Activated CD4-positive, alpha-beta T cell treated with anti-CD3 and anti-CD28 coated beads, Interleukin-2, amount 50 U/mL, for 16 hours (primary cell): ENCODE measurements at places on chromosomes 4 and X.

GRCh38 chr4:168710353-168710946 is 213.6 kb downstream of the PALLD start:
- DNase-seq = peak; percentile 14

GRCh38 chrX:113422323-113422722 is 581.7 kb upstream of the AMOT start:
- no peak for DNase-seq

GRCh38 chrX:148459343-148459742 is 41.1 kb upstream of the AFF2 start:
- DNase-seq = no peak

DNA sequence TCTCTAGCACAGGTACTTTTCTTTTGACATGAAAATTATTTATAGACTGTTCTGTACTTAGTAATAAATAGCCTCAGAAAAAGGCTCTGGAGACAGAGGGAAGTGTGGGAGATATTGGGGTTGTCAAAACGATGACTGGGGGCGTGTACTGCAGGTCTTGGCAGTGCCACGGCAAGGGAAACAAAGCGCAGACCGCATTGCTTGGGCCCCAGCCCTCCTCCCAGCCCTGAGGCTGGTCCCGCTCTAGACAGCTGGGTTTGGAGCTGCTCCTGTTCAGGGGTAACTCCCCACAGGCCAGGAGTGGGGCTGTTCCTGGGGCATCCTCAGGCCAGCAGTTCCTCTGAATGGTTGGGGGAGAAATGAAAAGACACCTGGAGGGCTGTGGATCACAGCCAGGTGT is 131.7 kb downstream of the RASL11B start:
- DNase-seq = no peak

- no peak for DNase-seq
Observed at GRCh38 chr4:39664828-39665731, 26.4 kb upstream of the SMIM14 start.

- DNase-seq = peak; percentile 57
Observed at GRCh38 chrX:39873117-39873516, 224.6 kb downstream of the BCOR start.

GRCh38 chrX:130539721-130540321 is 138.0 kb downstream of the RBMX2 start:
- peak; percentile 48 for DNase-seq

- DNase-seq = no peak
Observed at GRCh38 chr4:172134521-172134920, 321.3 kb downstream of the GALNTL6 start.

- no peak for DNase-seq
Observed at GRCh38 chrX:21948897-21949578, 8.5 kb downstream of the SMS start.

GRCh38 chrX:21929209-21929608 is 11.3 kb upstream of the SMS start:
- no peak for DNase-seq

DNA sequence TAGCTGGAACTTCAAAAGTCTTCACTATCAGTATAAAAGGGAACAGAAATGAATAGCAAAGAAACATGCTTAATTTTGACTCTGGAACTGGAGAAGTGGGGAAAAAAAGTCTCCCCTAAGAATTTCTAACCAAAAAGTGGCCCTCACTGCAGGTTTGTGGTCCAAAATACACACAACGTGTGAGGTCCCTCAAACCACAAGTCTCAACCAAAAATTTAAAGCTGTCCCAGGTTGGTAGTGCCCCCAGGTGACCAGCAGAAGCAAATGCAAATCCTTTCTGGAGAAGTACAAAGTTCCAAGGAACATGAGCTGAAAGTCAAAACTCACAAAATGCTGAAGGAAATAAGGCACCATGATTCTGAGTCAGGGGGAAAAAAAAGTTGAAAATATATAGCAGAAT is 23.6 kb upstream of the VAMP7 start:
- no peak for DNase-seq

DNA sequence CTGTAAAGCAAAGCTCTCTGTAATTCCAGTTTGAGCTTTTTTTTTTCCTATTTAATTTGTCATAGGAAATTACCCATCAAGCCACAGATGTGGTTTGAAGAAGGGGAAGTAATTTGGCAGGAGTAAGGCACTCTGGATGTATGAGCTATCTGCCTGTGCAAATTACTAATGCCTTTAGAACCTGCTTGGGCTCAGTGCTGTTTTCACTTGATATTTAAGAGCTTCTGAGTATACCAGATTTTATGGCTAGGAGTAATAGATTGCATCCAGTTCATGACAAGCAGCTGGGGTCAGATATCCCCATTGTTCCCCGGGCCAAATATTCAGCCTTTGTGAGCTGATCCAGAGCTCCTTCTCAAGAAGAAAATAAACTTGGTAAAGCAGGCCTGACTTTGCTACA is 89.1 kb downstream of the DCAF8L2 start:
- no peak for DNase-seq

GRCh38 chr4:189815404-189816192 is 125.1 kb upstream of the FRG1 start:
- no peak for DNase-seq

DNA sequence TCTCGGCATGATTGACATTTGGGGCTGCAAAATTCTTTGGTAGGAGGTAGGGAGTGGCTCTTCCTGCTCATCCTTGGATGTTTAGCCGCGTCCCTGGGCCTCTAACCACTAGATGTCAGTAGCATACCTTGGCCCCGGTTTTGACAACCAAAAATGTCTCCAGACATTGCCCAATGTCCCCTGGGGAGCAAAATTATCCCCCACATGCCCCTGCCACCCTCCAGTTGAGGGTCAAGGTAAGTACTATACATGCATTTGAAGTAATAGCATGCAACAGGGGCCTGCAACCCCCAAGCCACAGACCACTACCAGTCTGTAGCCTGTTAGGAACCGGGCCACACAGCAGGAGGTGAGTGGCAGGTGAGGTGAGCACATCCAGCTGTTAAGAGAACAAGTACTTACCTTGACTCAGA is 17.6 kb upstream of the KIAA1210 start:
- peak; percentile 4 for DNase-seq

GRCh38 chrX:35622040-35622439 is 176.1 kb upstream of the MAGEB16 start:
- DNase-seq = no peak

DNA sequence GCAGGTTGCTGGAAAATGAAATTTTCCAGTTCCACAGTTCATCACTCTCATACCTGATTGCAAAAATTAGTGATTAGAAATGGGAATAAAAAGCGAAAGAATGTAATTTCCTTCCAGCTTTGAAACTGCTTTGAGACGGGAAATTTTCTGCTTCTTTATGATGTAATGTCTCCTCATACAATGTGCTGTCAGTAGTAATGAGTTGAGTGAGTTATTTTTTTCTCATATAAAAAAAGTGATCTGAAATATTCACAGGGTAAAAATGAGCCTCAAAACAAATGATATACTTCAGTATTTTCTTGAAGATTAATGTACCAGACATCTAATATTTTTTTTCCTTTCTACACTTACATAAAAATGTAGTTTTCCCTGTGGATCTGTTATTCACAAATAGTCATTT is 179.1 kb upstream of the FAT4 start:
- no peak for DNase-seq

DNA sequence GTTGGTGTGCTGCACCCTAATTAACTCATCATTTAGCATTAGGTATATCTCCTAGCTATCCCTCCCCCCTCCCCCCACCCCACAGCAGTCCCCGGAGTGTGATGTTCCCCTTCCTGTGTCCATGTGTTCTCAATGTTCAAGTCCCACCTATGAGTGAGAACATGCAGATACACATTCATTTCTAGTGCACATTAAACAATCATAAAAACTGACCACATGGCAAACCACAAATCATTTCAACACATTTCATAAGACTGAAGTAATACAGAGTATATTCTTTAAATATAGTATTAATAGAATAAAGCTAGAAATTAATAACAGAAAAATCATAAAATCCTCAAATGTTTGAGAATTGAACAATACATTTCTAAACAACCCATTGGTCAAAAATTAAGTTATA is 34.1 kb downstream of the PRKG2 start:
- DNase-seq = no peak

DNA sequence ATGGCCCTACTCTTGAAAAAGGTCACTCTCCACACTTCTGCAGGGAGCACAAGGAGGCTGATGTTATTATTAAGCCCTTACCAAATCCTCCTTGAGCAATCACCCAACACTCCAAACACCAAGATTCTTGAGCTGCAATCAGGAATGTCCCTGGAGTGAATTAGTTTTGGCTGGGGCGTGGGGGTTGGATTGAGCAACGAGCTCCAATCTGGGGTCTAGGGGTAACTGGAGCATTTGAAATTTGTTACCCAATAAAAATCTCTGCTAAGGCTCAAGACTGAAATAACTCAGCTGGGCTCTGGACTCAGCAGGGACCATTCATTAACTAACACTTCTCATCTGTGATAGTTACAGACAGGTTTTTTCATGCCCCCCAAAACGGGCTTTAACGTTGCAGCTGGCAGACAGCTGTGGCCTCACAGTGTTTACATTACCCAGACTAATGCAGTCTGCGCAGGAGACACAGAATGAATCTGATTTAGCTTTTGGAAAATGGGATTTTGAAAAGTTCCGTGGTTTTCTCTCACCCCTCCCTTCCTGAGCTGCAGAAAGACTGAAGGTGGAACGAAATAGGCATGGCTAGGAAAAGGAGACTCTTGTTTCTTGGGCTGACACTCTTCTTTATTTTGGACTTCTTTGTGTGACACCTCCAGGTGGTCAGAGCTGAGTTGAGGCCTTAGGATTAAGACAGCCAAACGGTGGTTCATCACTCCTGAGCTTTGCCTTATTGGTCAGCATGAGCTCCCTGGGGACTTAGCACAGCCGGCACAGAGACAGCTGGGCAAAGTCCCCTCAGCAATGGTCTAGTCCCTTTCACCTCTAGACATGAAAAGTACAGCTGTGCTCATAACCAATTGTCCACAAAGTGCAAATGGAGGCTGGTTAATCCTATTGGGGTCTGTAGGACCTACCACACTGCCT is 26.6 kb downstream of the PLAC1 start:
- DNase-seq = no peak

GRCh38 chr4:73479323-73479722 is 2.2 kb upstream of the AFM start:
- no peak for DNase-seq

DNA sequence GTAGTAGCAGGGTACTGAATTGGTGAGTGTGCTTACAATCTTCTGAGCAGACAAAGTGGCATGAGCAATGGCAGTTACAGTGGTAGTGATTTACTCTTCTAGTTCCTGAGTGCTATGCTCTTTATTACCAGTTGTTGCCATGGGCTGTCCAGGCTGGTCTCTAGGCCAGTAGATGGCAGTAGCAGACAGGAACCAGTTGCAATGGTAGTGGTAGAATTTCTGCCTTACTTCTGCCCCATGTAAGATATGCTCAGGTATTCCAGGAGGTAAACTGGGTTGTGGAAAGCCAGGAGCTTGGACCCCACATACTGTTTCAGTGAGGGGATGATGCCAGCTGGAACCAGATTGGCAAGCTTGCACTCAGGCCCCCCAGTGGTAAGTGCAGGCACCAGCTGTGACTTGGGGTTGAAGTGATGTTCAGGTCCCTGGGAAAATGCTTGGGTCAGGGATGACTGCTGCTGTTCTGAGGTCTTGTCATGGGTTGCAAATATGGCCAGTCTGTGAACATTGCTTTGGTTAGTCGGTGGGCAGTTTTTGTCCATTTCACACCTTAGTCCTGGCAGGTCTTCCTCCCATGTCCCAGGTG is 63.0 kb upstream of the ZXDB start:
- DNase-seq = peak; percentile 34

DNA sequence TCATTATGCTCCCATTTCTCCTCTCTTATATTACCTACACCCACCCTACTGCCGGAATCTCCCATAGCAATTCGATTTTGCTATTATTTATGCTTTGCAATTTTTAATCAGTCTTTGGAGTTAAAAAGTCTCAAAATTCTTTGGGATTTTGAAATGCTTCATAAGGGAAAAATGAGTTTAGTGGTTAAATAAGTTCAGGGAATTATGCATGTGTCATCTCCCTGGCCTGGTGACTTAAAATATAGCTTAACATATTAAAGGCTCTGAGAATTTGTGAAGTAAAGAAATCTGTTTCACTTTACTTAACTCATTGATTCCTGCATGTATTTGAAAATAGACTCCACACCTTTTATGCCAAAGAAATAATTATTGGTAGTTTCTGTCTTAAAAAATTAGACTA is 185.1 kb upstream of the DIPK2B start:
- no peak for DNase-seq
